Stimulated activated CD4-positive, alpha-beta T cell treated with anti-CD3 and anti-CD28 coated beads, Interleukin-1b, Interleukin-23, amount 100 ng/mL, for 1 hour (primary cell): ENCODE measurements at places on chromosomes 4 and X.

- no peak for DNase-seq
Observed at GRCh38 chr4:138609943-138610350, 367.8 kb upstream of the SLC7A11 start.

GRCh38 chr4:72911316-72911715 is 158.2 kb downstream of the COX18 start:
- no peak for DNase-seq

DNA sequence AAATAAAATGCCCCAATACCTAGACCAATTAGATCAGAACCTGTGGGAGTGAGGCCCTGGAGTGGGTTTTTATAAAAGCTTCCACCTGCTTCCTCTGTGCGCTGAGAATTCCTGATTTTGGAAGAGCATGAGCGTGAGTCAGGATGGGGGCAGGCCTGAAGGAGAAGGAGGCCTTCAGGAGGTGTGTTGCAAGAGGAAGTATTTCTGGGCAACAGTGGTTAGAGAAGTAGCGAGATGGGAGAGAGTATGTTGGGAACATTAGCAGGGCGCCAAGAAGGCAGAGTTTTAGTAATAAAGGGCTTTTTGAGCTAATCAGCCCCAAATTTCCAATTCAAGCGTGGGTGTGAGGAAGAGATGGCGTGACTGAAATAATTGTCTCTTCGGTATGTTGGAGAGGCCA is 349.8 kb downstream of the UNC5C start:
- DNase-seq = no peak

- DNase-seq = no peak
Observed at GRCh38 chrX:100687128-100687527, 43.1 kb downstream of the SRPX2 start.

- no peak for DNase-seq
Observed at GRCh38 chr4:14254252-14254651, 626.7 kb upstream of the BOD1L1 start.

DNA sequence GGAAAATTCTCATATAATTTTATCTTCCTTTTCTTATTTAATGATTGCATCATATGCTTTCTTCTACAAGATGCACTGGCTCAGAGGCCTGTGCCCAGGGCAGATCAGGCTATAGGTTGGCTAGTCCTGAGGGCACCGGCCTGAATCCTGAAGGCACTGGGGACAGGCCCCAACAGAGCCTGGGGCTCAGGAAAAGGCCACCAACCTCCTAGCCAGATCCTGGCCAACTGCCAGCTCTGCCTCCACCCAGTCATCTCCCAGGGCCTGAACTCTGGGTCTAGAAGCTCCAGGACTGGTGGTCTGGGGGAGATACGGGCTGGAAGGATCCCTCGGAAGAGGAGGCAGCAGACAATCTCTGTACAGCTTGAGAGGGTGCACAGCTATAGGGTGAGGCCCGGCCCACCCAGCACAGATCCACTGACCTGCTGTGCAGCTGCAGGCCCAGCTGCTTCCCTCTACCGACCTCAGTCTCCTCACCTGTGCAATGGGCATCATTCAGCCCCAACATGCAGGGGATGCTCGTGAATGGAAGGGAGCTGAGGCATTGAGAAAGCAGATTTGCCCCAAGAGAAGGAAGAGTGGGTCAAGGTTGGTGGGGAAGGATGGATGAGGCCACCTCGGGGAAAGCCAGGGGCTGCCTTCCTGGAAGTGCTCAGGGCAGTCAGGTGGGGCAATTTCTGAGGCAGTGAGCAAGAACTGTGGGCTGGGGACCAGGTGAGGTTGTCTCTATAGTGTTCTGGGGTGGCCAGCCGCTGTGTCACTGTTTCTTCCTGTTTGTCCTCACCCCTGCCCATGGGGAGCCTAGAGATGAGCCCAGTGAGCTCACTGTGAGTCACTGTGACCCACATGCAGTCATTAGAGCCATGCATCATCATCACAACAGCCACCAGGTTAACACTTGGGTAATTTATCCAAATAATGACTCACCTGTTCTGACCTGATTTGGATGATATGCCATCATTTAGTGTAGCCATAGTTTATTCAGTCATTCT is 22.4 kb upstream of the XAGE2 start:
- no peak for DNase-seq

DNA sequence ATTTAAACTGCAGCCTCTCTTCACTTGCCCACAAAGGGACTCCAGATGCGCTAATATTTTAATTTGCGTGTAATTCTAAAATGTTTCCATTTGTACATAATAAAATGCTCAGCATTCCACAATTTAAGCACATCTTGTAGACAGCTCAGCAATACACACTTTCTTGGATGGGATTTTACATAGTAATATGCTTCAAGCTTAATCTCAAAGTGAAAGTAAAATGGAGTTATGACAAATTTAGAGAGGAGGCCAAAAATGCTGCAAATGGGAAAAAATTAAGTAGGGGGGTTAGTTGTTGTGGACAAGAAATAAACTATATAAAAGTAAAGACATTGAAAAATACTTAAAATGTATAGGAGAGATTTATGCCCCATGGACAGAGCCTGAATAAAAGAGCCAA is 149.1 kb downstream of the FBXO8 start:
- no peak for DNase-seq

DNA sequence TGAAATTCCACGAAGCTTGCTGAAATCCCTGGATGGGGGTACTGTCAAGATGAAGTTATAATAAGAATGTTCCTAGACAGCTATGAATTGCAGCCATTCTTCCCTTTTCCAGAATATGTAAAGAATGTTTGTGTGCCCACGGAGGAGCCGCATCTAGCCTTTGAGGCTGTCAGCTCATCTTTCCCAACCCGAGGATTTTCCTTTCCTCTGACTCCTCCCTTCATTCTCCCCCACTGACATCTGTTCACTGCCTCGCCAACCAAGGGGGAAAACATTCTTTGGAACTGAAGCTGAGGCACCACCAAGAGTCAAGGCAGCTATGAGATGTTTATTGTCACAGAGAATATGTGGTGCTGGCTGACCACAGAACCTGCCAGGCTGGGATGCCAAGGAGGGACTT is 8.8 kb downstream of the NHSL2 start:
- DNase-seq = no peak

- no peak for DNase-seq
Observed at GRCh38 chr4:172802032-172802431, 366.6 kb upstream of the GALNT7 start.

DNA sequence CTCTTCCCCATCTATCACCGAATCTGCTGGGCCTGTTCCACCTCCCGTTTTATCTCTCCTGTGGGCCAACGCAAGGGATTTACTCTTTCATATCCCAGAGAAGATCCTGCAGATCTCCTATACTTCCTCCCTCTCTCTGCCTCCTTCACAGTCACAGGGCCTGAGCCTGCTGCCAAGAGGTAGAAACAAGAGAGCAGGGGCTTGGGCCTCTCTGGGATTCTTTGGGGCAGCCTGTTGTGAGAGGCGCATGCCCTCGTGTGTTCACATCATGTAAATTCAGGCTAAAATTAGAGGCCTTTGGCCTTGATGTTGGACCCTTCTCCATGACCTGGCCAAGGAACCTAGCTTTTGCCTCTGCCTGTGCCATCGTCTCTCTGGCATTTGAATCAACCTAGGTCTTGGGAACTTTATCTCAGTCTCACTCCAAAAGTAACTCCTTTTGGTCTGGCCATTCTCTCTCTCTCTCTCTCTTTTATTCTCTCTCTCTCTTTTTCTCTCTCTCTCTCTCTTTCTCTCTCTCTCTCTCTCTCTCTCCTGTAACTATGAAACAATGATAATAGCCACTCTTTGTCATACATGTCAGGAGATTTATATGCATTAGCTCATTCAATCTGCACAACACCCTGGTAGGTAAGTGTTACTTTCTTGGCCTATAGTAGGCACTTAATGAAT is 20.0 kb upstream of the EFNB1 start:
- no peak for DNase-seq

- DNase-seq = no peak
Observed at GRCh38 chr4:4780729-4781244, 78.7 kb upstream of the MSX1 start.

- DNase-seq = no peak
Observed at GRCh38 chr4:1329408-1330371, 17.3 kb upstream of the UVSSA start.
